T-helper 2 cell (primary cell): ENCODE measurements at places on chromosomes 3 and 15.

DNA sequence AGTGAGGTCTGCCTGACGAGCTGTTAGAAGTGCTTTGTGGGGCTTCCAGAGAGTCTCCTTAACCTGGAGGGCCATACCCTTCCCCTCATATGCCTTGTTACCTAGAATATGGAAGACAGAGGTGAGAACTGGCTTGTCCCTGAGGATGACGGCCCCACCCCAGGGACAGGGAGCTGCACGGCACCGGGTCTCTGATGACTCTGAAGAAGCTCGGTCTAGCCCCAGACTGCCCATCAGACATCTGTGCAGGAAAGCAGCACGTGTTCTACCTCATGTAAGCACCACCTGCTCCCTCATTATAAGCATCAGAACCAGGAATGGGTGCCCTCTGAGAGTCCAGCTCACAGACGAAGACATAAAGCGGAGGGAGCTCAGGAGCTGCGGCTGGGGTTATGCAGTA, 18.0 kb downstream of the MYO5C start:
- DNase-seq = no peak

GRCh38 chr3:177050501-177051237, 146.6 kb downstream of the TBL1XR1 start:
- no peak for DNase-seq

DNA sequence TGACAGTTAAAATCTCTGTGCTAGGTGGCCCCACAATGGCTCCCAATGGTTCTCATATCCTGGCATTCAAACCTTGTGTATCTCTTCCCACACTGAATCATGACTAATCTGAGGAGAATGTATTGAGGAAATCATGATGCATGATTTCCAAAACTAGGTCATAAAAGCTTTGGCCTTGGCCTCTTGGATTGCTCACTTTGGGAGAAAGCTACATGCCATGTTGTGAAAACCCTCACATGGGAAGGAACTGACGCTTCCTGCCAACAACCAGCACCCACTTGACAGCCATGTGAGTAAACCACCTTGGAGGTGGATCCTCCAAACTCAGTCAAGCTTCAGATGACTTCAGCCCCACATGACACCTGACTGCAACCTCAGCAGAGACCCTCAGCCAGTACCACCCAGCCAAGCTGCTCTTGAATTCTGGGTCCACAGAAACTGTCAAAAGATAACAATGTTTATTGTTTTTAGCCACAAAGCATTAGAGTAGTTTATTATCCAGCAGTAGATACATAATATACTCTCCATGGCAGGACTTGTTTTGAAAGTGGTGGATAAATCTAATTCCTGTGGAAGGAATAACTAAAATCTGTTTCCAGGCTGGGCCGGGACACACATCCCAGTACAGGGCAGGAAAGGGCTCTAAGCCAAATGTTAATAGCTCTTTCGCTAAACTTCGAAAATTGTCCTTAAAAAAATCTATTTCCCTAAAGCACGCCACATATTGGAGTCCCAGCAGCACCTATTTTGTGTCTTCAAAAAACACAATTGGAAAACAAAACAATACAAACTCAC, 1.0 kb upstream of the ZNF620 start:
- DNase-seq = no peak

- DNase-seq = no peak
Observed at GRCh38 chr3:151976211-151977050, 103.0 kb downstream of the SUCNR1 start.

DNA sequence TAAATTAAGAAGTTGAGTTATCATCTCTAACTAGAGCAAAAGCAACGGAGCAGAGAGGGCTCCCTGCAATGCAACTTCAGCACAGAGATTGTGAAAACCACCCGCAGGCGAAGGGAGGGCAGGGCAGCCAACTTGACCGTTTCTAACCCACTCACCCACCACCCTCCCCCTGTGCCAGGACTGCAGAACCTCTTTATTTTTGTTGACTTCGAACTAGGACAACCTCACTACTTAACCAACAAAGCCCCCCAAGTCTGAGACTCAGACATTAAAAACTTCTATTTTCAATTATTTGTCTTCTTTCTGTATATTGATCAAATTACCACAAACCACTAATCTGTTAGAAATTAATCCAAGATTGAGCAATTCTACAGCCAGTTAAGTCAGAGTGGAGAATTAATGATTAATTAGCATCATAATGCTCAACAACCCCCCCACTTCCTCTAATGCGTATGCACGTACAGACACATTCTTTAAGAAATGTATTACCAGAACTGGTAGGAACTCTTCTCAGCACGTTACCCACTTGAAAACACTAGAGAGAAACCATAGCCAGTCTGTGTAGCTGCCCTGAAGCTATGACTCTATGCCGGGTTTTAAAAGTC, 2.0 kb downstream of the MGLL start:
- DNase-seq = no peak

DNA sequence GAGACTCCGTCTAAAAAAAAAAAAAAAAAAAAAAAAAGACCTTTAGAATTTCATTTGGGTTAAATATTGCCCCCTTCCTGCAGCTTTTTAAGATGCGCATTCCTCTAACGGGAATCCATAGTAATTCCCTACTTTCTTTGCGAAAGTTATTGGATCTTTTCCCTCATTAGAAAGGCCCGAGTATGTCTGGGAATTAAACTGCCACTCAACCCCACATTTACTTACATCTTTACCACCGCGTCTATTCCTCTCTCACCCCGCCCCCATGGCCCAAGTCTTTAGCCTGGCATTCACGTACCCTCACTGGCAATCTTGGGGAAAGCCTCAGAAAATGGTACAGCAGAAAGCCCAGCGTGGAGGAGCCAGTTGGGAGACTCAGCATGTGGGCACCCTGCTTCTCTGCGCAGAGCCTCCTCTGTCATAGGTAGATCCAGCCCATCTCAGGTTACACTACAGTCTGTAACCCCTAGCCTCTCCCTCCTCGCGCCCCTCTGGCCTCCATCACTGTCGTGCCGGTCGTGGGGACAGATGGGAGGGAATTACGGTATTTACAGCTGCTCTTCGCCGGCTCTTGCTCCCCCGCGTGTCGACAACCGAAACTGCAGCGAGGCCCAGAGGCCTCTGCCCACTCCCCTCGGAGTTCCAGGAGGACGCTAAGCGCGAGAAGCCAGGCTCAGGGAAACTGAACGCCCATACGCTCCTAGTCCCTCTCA, 6.4 kb upstream of the ANKDD1A start:
- DNase-seq = peak; percentile 69

GRCh38 chr3:14678015-14678503, 3.1 kb downstream of the C3orf20 start:
- no peak for DNase-seq

- no peak for DNase-seq
Observed at GRCh38 chr3:17076940-17077605, 192.3 kb downstream of the PLCL2 start.

DNA sequence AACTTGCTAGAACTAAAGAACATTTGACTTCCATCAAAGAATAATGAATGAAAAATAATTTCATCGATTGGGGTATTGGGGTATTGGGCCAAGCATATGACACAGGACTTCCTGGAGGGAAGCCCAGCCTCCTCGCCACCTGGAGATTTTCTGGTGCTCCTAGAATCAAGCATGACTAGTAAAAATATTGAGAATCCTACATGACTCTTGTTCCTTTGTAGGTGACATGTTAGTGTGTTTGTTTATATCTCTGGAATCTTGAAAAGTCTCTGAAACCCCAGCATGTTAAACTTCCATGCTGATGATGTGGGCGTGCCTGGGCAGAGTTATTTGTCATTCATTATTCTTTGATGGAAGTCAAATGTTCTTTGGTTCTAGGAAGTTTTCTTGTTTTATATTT, 90.1 kb upstream of the EPHB3 start:
- DNase-seq = no peak

GRCh38 chr15:94400526-94401298, 169.4 kb downstream of the MCTP2 start:
- DNase-seq = no peak

DNA sequence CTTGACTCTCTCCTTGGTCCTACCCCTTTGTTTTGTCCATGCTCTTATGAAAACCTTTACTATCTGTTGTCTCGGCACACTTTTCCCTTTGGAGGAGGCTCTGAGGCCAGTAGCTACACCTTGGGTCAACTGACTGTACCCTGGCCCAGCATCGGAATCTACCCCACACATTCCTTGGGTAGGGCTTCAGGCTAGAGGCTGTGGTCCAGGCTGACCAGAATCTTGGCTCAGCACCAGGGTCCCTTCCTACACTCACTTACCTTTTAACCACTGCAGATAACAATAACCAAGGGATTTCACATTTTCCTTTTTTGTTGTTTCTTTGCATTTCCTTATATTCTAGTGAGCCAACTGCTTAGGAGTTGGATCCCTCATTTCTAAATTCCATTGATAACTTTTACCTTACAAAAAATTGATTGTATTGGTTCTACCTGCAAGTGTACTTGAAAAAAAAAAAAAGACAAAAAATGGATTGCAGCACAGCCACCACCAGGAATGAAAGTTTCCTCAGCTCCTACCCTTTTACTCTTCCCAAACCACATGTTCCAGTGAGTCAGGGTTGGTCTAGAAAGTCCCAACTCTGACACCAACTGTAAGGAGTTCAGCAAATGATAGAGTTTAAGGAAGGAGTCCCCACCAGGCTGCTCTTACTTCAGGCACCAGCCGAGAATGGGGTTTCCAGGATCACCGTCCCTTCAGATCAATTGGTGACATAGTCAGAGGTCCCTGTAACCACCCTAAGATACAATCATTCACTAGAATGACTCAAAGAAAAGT, 95.6 kb downstream of the FBLN2 start:
- DNase-seq = no peak

- no peak for DNase-seq
Observed at GRCh38 chr3:115330430-115330829, 183.3 kb upstream of the ZBTB20 start.

DNA sequence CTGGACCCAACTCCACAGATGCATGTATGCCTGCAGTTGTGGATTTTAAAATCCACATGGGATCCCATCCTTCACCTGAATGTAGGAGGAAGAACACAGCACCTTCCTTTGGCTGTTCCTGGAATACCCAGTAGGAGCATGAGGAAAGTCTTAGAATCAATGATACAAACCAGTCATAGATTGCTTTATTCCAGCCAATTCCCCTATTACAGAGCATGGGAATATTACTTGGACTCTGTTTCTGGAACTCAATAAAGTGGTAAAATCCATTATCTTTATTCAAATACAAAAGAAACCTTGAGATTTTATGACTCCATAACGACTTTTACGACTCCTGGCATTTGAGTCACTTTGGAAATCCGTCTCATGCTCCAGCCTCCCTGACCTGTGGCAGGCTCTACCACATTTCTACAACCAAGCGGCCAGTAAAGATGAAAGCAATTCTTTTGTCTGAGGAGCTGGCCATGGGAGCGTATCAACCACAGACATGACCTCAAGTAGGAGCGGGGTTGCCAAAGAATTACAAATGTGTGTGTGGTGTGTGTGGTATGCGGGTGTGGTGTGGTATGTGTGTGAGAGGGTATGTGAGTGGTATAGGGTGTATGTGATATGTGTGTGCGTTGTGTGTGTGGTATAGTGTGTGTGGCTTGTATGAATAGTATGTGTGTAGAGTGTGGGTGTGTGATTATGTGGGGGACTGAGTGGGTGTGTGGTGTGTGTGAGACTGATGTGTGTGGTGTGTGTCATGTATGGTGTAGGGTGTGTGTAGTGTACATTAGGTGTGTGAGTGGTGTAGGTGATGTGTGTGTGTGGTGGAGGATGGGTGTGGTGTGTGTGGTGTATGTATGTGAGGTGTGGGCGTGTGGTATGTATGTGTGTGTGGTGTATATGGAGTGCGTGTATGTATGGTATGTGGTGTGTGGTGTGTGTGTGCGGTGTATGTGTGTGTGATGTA, 40.0 kb downstream of the ARRDC4 start:
- DNase-seq = no peak

GRCh38 chr3:58333206-58334012, 717 bp downstream of the PXK start:
- peak; percentile 6 for DNase-seq

DNA sequence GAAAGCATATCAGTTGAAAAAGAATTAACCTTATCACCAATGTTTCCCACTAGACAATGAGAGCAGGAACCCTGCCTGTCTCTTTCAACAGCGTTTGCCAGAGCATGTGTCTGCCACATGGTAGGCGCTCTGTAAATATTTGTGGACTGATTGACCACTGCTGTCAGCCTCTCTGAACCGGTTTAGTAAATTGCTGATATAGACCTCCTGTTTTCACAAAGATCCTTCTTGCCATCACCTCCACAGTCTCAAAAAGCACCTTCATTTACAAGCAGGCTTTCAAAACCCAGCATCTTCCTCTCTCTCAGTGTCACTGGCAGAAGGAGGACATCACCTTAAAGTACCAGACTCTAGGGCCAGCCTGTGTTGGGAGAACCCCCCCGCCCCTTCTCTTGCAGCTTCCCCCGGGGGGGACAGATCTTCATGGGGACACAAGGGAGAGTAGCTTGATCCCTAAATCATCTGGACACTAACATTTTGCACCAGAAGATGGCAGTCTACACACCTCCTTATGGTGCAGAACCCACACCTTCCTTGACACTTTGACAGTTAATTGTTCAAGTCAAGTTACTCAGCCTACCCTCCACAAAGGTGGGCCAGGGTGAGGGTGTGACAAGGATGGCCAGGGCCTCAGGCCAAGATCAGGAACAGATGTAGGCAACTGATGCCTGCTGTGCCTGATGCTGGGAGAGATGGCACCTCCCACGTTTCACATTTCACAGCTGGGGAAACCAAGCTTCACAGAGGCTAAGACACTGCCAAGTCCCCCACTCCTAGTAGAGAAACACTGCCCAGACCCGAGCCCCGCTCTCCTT, 37.8 kb upstream of the USP3 start:
- peak; percentile 82 for DNase-seq

DNA sequence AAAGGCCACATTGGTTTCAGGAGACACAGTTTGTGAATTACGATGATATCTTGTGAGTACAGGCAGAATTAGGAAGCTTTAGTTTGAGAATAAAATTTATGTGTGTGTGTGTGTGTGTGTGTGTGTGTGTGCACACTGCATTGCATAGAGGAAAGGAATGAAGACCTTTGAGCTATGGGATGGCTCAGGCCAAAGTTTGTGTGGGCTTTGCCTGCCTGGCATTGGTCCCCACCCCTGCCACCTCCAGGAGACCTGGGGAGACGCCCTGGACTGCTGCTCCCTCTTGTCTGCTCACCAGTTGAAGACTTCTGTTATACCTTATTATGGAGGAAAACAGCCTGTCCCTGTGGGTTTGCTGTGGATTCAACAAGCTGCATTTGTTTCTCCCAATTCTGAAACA, 37.2 kb downstream of the TIGIT start:
- no peak for DNase-seq

DNA sequence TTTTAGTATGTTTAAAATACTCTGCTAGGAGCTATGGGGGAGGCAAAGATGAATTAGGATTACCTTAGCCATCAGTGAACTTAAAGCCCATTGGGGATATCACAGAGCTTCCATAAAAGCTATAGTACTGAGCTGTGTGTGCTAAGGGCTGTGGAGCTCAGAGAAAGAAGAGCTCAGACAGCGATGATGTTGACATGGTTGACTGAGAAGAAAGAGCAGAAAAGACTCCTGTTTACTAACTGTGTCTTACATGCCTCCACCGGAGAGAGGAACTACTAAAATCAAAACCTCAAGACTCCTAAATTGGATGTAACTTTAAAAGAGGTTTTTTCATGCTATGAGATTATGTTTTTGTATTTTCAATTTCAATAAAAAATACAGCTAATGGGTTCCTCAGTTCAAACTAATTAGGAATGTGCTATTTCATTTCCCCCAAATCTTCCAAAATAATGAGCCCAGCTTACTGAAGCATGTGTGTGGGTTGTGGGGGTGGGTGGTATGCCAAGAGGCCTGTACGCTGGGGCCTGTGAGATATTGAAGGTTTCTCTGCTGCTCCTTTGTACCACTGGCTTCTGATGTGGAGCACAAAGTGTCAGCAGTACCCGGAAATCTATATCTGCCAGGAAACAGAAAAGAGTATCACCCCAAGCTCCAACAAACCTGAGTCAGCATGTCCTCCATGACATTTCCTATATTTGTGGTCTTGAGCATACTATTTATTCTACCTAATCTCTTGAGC, 22.7 kb downstream of the DGKG start:
- no peak for DNase-seq
